Activated CD4-positive, alpha-beta T cell treated with anti-CD3 and anti-CD28 coated beads, Interleukin-2, amount 50 U/mL, for 24 hours (primary cell): ENCODE measurements at places on chromosomes 12 and 14.

DNA sequence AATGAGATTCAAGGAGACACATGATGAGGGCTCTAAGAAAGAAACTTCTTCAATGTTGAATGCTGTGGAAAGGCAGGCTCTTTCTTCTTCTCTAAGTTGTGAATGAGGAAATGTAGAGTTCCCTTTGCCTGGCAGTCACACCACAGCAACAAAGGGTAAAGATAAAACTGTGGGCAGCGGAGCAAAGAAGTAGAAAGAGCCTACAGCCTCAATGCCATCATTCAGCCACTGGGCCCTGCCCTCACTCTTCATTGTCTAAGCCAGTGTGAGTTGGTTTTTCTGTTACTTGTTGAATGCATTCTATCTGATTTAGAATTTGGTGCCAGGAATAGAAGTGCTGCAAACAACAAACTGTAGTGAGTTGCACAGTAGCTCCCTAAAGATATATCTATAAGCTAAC, 12.2 kb downstream of the SDR9C7 start:
- DNase-seq = no peak

GRCh38 chr12:125014526-125014925, 21.1 kb downstream of the BRI3BP start:
- DNase-seq = no peak

GRCh38 chr14:33377596-33378390, 439.1 kb downstream of the NPAS3 start:
- DNase-seq = no peak

DNA sequence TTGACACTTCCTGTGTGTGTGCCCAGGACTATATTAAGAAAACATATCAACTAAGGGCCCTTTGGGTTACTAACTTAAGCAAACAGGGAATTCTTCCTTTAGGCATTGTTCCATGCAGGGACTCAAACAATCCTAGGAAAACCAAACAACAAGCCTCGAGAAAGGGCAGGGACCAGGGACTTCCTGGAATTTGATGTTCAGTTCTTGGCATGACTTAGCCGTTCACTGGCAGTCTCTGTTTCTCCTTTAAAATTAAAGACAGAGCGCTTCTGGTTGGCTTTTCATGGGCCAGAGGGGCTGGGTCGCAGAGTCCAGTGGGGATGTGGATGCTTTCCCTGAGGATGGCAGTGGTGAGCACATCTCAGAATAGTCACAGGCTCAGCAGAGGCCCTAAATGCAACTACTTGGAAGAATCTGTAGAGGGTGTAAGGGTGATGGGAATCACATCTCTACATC, 35.2 kb downstream of the RNFT2 start:
- DNase-seq = no peak

- peak; percentile 39 for DNase-seq
These were observed 25.2 kb downstream of the KRT8 start for GRCh38 chr12:52879394-52880351.
